ENCODE measurements at places on chromosomes 16 and 17.

GRCh38 chr17:10205549-10206185 is 7.3 kb upstream of the GAS7 start:
- DNase-seq = no peak

- DNase-seq = no peak
Observed at GRCh38 chr17:50154604-50155003, 4.1 kb upstream of the PPP1R9B start.

DNA sequence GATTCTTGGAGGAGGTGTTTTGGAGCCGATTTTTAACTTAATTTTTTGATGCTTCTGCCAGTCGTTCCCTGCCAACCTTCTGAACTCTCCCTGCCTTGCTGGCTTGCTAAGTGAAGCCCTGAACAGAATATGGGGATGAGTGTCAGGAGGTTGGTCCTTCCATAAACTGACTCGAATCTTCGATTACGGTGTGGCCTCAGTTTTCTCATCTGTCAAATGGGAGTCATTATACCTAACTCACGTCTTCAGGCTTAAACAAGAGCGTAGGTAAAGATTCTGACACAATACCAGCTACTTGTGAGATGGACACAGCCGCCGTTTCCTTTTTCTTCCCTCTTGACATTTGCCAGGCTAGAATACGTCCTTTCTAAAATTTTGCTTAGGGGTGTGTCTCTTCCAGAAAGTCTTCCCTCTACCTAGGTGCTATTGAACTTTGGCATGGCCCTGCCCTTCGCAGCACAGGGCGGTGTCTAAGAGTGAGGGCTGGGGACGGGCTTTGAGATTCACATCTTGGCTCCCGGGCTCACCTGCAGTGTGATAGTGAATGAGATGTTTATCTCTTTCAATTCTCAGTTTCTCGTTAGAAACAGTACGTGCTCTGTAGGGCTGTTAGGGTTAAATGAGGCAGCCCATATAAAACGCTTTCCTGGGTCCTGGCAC is 190.6 kb upstream of the SDK2 start:
- DNase-seq = no peak

- DNase-seq = no peak
Observed at GRCh38 chr17:33183487-33184026, 109.5 kb downstream of the ASIC2 start.

DNA sequence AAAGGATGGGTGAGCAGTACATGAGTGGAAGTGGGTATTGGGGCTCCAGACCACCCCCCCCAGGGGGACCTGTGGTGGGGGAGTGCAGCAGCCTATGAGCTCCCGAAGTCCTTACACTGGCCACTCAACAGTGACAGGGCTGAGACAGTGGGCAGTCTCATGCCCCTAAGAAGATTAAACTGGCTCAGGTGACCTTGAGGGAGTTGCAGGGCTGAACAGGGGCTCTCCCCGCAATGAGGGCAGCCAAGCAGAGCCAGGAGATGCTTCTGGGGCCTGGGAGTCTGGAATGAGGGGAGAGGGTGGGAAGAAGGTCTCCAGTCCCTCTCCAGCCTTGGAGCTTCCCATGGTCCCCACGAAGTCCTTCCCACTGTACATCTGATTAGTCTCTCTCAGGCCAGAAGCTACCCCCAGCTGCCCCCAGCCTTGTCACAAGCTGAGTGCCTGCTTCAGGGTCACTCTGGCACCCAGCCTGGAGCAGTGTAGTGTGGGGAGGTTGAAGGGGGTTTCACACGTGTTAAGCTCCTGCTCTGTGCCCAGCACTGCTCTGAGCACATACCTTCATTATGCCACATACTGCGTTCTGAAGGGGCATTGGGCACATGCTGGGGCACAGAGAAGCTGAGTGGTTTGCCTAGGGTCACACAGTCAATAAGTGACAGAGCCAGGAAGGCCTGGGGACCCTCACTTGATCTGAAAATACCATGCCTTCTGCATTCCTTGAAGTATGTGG is 1.0 kb upstream of the CDH16 start:
- DNase-seq = no peak

DNA sequence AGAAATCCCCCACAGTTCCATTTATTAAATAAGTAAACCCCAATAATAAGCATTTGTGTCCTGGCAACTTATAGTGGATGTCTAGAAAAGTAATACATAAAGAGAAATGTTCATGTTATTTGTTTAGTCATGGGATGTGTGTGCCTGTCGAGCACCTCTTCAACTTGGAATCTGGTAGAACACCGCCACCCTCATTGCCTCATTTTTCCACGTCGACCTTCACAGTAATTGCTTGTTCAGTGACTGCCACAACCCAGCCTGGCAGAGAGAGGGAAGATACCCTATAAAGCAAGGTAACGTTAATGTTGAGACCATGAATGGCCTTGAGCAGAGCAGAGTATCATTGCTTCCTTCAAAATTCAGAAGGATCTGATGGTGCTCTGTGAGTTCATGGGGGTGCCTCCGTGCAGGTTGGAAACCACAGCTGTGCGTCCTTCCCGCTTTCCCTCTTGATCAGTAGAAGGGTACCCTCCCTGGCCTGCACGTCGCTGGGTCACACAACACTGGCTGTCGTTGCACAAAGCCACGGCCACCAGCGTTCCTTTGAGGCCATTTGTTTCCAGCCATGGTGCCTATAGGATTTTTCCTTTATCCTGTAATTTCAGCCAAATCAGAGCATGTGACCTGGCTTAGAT is 3.7 kb upstream of the DNASE1 start:
- no peak for DNase-seq

GRCh38 chr16:86259499-86259898 is 250.8 kb upstream of the FOXF1 start:
- DNase-seq = no peak

- peak; percentile 95 for DNase-seq
Observed at GRCh38 chr17:41695954-41696757, 7.5 kb downstream of the EIF1 start.

DNA sequence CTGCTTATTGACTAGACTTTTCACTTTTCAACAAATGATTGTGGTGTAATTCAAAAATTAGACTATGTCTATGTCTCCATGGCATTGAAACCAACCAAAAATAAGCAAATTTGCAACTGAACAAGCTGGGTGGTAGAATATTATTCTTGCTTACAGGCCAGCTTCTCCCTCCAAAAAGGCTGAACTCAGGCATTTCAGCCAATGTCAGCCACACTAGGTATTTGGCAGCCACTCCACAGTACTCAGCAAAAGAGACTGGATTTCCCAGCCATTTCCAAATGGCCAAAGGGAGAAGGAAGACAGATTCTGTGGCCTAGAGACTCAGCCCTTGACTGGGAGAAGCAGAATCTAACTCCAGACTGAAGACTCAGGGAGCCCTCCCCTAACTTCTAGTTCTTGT is 121.8 kb upstream of the IRX5 start:
- no peak for DNase-seq

- DNase-seq = no peak
Observed at GRCh38 chr17:38970128-38970527, 2.9 kb upstream of the FBXO47 start.

GRCh38 chr17:76585649-76586593 is at the start of gene ST6GALNAC2:
Gene ST6GALNAC2, minus strand, starts transcription at chr17:76585860. Its CDS starts 52 bp downstream, at chr17:76585808.
- DNase-seq = peak; percentile 87

- DNase-seq = no peak
Observed at GRCh38 chr17:12231355-12231682, 210.6 kb downstream of the MAP2K4 start.

GRCh38 chr16:51210087-51210486 is 59.0 kb upstream of the SALL1 start:
- DNase-seq = no peak

- DNase-seq = no peak
Observed at GRCh38 chr16:56769677-56770076, 39.7 kb downstream of the NUP93 start.

GRCh38 chr16:3020604-3021448 is 658 bp downstream of the TNFRSF12A start:
- peak; percentile 26 for DNase-seq

GRCh38 chr17:69608808-69609472 is 194.4 kb downstream of the MAP2K6 start:
- DNase-seq = no peak

- no peak for DNase-seq
Observed at GRCh38 chr16:86685076-86685475, 106.7 kb downstream of the FOXL1 start.

- peak; percentile 35 for DNase-seq
Observed at GRCh38 chr16:89118361-89119165, 24.9 kb downstream of the ACSF3 start.

GRCh38 chr17:49942947-49943346 is 26.0 kb upstream of the DLX4 start:
- no peak for DNase-seq

GRCh38 chr16:87047221-87048037 is 269.8 kb downstream of the C16orf95 start:
- no peak for DNase-seq

DNA sequence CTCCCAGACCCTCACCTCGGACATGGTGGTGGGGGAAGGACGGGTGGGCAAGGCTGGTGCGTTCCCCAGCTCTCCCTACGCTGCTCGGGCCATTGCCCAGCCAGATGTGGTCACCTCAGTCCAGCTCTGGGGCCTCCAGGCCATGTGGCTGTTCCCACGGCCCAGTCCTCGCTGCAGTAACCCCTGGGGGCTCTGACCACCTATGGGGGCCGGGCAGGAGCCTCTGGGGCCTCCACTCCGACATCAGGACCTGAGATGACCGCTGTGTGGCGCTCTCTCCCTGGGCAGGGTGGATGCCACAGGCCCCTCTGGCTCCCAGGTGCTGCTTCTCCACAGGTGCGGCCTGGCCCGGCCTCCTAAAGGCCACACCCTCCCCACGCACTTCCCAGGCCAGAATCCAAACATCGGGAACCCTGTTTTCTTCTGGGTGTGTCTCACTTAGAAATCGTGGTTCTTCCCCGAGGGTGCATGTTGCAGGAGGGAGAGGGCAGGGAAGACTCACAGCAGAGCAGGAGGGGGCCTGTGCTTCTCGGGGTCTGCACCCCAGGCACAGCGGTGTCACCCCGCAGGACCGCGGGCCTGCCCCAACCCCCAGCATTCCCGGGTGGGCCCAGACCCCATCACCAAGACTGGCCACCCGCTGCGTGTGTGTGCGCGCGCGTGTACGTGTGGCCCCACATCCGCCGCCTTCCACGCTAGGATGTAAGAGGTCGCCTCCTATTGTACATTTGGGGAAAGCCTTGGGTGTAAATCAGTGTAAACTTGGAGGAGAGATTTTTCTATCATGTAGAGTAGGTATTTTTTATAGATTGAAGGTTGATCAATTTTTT is 5.9 kb upstream of the CAPN15 start:
- DNase-seq = no peak

DNA sequence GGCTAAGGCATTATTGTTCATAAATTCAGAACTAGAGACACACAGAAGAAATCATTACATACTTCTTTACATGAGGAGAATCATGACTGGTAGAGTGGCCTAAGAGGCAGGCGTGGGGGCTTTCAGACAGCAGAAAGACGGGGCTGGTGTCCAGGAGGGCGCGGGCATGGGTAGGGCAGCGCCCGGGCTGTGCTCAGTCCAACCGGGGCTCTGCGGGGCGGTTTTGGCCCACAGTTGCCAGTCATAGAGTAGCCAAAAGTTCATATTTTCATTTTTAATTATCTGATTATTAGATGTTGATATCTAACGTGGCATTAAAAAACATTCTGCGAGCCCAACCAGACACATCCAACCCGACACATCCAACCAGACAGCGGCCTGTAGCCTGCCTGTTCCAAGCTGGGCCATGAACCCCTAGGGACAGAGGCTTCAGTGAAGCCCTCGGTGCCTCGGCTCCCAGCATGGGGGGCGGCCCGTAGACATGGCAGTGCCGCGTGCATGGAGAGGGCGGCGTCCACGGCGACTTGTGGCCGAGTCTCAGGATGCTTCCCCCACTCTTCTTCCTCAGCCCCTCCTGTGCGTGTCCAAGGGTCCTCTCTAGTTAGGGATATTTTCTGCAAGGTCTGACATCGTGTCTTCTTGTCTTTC is 162.4 kb upstream of the CHMP6 start:
- DNase-seq = no peak

DNA sequence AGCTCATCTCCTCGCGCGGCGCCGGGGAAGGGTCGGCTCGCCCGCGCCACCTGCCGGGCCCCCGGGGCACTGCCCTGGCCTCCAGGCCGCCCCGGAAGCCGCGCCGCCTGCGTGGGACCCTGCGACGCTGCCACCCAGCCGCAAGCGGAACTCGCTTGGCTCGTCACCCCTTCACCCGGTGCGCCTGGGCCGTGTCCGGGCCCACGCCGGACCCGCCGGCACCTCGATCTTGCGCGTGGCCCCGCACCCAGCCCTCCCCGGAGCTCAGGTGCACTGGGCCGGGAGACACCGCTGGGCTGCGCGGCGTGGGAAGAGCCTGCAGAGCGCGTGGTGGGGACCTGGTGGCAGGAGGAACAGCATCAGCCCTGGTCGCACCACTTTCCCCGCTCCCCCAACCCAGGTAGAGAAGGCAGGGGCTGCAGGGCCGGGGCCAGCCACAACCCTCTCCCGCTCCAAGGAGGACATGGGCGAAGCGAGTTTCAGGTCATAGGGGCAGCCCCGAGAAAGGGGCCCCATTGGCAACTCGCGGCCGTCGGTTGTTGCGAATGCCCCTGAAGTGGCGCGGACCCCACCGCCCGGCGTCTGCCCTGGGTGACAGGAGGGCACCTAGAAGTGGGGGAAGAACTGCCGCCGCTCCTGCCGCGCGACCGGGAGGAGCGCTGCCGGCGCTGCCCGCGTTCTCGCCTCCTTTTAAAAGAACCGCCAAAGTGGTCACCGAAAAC is 363 bp upstream of the MIF4GD start:
- peak; percentile 97 for DNase-seq

- no peak for DNase-seq
Observed at GRCh38 chr16:12171206-12171605, 194.7 kb downstream of the SNX29 start.

- no peak for DNase-seq
Observed at GRCh38 chr16:17387256-17387655, 83.5 kb downstream of the XYLT1 start.

GRCh38 chr16:11327277-11328171 is 17.7 kb upstream of the RMI2 start:
- DNase-seq = no peak

DNA sequence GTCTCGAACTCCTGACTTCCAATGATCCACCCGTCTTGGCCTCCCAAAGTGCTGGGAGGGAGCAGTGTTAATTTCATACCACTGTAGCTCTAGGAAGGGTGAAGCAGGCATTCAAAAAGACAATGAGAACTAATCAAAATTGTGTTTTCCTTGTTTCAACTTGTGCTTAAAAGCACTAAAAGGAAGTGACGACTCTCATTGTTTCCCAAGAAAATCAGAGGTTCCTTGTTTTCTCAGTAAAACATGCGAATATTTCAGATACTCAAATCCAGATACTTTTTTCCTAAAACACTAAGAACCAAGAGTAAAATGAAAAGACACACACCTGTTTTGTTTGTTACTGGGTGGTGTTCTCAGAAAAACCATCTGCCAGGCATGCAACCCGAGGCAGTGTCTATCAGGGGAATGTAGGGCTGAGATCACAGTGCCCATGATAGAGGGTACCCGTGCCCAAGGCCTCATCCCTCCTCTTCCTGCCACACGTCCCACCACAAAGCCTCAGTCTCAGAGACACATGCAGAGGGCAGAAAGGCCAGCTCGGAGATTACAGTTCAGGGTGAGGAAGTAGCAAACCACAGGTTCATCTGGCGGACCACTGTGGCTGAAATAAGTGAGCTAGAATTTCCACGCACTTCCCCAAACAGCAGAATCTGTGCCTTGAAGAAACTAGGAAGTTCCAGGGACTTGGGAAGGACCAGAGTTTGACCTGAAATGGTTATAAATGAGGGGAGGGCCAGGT is 33.7 kb downstream of the GINS3 start:
- peak; percentile 93 for DNase-seq

- DNase-seq = peak; percentile 4
Observed at GRCh38 chr16:8194794-8195193, 395.5 kb downstream of the TMEM114 start.

- DNase-seq = no peak
Observed at GRCh38 chr17:80768389-80768788, 223.3 kb upstream of the CHMP6 start.

GRCh38 chr17:41917192-41917591 is 1.6 kb downstream of the ACLY start:
- peak; percentile 16 for DNase-seq
